Effector CD4-positive, alpha-beta T cell (primary cell): ENCODE measurements at places on chromosomes 1 and 21.

DNA sequence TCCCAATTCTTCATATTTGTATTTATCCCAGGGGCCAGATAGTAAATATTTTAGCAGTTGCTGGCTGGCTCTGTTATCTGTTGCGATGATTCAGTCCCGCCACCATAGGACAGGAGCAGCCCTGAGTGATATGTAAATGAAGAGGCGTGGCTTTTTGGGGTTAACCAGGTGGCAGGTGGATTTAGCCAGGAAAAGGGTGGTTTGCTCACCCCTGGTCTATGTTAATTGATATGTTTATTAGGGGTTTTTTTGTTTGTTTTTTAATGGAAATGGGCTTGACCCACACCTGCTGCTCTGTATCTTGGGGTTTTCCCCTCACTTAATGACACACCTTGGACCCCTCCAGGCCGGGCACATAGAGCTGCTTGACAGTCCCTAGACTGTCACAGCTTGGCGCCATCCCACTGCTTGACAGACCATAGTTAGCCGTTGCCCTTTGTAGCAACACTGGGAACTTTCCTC, 62.8 kb downstream of the PIK3CD start:
- DNase-seq: peak; percentile 39

DNA sequence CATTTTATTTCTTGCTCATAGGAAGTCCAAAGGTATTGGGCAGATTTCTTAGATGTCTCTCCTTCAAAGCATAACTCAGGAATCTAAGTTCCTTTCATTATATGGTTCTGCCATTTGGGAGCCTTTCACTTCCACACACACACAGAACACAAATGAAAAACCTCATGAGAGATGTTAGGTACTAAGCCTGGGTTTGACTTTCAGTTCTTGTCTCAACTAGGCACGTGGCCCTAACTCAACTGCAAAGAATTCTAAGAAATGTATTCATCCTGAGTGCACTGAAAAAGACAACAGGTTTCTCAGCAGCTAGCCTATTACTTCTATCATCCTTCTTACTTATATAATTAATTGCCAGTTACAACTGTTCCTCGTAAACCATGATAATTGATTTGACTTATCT, 190.0 kb upstream of the SAMSN1 start:
- no peak for DNase-seq

GRCh38 chr1:31739346-31739745, 24.8 kb downstream of the ADGRB2 start:
- no peak for DNase-seq

DNA sequence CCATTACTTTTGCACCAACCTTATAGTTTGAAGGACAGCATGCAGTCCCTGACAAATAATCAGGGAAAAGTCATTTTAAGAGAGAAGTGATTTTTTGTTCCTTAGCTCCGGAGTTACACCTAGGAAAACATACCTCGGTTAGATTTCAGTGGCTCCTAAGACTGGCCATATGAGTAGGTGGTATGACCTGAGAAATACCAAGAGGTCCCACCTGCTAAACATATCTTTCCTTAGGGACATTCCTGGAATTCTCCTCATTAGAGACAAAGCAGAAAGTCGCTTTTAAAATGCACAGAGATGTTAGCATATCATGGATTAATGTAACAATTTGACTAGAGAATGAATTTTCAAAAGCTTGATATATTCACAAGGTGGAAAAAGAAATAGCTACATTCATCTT, 84.2 kb upstream of the RNPC3 start:
- DNase-seq: no peak

- DNase-seq: no peak
These were observed 45.4 kb downstream of the C1orf185 start for GRCh38 chr1:51147394-51147793.

- no peak for DNase-seq
These were observed 2.7 kb upstream of the NHLH1 start for GRCh38 chr1:160363951-160364735.
